ENCODE measurements at places on chromosomes 5 and 9.

DNA sequence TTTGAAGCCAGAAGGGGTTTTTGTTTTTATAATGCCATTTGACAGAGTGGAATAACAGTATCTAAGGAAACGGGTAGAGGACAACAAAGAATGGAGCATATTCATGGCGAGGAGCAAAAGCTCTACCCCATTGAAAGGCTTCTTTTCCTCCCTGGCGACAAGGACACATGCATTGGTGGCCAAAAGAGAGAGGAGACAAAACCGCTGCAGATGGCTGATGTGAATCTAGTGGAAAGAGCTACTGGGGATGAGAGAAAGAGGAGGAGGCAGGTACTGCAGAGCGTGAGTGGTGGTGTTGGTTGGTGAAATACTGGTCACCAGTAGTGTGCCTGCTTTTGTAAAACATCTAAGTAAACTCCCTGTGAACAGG, 491 bp downstream of the APC start:
- no peak for DNase-seq

- DNase-seq: no peak
Observed at GRCh38 chr5:95818181-95819147, 4.1 kb downstream of the GLRX start.

GRCh38 chr5:76974785-76975184, 21.9 kb downstream of the CRHBP start:
- DNase-seq: no peak

- no peak for DNase-seq
Observed at GRCh38 chr9:116939614-116940013, 252.5 kb downstream of the TRIM32 start.

DNA sequence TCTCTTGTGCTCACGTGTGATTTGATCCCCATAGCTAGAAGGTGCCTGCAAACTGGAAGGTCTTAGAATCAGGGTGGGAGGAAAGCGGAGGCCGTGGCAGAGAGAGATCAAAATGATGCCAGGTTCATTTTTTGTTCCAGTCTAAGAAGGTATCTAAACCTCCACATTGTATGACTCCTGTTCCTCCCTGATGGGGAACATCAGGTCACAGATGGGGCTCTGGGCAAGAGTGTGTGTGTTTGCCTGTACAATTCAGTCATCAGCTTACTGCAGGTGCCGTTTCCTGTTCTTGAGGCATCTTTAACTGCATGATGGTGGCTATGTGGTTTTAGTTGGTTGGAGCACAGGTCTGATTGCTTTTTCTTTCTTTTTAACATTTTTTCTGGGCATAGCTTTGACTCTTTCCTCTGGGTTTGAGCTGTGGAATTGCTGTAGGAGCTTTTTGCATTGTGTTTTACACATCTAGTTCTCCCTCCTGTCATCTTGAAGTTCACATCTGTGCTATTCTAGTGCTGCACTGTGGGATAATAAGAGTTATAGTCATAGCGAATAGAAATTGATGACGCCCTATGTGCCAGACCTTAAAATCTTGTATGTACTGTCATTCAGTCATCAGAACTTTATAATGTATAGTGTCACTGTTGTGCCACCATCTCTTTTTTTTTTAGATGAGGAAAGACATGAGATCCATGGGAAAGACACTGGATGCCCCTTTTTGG, 30.8 kb downstream of the ARHGAP26 start:
- no peak for DNase-seq

DNA sequence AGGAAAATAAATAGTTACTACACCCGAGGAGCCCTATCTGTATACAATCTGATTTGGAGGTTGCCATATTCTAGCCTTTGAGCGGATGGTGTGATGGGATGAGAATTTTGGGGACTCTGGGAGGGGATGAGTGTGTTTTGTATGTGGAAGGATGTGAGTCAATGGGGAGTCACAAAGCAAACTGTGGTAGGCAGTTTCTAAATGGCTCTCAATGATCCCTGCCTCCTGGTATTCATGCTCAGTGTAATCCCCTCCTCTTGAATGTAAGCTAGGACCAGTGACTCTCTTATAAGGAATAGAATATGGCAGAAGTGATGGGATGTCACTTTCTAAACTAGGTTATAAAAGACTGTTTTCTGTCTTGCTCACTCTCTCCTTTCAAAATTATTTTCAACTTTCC, 205.7 kb upstream of the RIOK2 start:
- no peak for DNase-seq

GRCh38 chr9:109886041-109886440, 106.0 kb downstream of the PALM2AKAP2 start:
- DNase-seq: no peak

- DNase-seq: peak; percentile 50
Observed at GRCh38 chr9:122810306-122810946, 10.5 kb downstream of the OR1K1 start.

DNA sequence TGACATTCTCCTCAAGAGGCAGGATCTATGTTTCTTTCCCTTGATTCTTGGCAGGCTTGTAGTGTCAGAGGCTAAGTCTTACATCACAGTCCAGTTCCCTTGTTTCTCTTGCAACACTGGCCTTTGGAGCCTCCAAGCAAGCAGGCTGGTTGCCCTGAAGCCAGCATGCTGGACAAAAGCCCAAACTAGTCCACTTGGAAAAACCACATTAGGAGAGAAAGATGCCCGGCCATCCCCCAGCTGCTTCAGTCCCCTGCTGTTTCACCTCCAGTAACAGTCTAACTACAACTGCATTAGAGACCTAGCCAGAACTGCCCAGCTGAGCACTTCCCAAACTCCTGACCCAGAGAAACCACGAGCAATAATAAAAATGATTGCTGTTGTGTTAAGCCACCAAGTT, 87.6 kb downstream of the ADAMTS6 start:
- no peak for DNase-seq

DNA sequence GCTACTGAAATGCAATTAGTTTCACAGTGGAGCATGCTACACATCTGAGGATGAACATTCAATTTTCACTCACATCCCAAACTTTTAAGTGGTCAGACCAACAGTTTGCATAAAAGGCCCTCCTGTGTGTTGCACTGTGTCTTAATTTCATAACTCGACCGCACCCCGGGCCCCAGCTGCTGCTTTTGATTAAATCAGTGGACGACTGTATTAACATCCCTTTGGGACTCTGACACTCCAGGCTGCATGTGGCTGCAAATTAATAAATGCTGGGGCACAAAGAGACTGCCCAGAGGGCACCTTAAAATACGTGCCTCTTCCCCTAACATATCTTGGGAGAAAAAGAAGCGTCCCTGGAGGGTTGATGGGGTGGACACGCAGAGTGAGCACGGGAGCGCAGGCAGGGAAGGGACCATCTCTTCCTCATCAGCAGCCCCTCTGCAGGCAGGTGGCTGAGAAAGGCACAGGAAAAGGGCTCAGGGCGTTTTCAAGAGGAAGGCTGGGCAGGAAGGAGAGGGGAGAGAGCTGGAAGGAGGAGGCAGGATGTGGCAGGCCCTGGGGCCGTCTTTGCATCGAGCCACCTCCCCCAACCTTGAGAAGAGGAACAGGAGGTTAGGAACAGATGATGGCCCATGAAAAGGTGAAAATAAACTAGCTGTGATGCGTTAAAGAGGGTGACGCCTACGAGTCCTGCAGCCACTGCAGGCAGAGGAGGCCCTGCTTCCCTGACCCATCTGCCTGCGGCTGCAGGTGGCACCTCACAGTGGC, 18.6 kb downstream of the MED10 start:
- no peak for DNase-seq

GRCh38 chr9:88976890-88977257, 14.4 kb upstream of the S1PR3 start:
- no peak for DNase-seq

GRCh38 chr9:136303825-136304416, at the start of gene CCDC187:
CCDC187 (minus strand) TSS chr9:136304094; CDS start chr9:136303830, 264 bp downstream.
- DNase-seq: no peak

DNA sequence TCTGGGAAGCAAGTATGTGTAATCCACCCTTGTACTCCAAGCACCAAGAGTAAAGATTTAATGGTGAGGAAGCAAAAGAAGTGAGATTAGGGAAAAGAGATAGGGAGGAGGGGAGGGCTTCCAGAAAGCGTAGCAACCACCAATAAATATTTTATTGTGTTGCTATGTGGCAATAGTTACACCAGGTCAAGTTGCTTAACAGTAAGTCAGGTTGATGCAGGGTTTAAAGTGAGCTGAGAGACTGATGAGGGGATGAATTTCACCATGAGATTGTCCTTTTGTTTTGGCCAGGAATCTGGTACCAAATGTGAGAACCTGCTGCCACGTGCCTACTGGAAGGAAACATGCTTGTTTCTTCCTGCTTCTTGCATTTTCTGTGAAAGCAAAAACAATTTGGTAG, 62.7 kb downstream of the PCSK5 start:
- DNase-seq: no peak
